ENCODE measurements at places on chromosomes 11 and 22.
A peak's percentile ranks its signal among the peaks of the same experiment; 100 is the strongest.

- H3K27ac ChIP-seq: no peak overlapping the region
- no peaks in the 10 kb centered on the region for H3K36me3 ChIP-seq
- no peak overlapping the region for H3K4me3 ChIP-seq
- H3K27me3 ChIP-seq: no peaks in the 10 kb centered on the region
- peaks cover 4% of the 10 kb centered on the region for H3K4me1 ChIP-seq
- DNase-seq: no peak
Measured at GRCh38 chr11:12071574-12071973, 38.8 kb upstream of the MICAL2 start.

GRCh38 chr11:125797641-125798040 lies 9.7 kb downstream of the PATE3 start:
- H3K36me3 ChIP-seq: no peaks in the 10 kb centered on the region
- no peak for DNase-seq
- no peaks in the 10 kb centered on the region for H3K4me1 ChIP-seq
- H3K27me3 ChIP-seq: no peaks in the 10 kb centered on the region
- no peak overlapping the region for H3K27ac ChIP-seq

GRCh38 chr11:119832202-119832935 lies 103.4 kb upstream of the NECTIN1 start:
- H3K4me1 ChIP-seq: no peaks in the 10 kb centered on the region
- DNase-seq: no peak
- H3K4me3 ChIP-seq: no peak overlapping the region
- no peaks in the 10 kb centered on the region for H3K36me3 ChIP-seq
- no peaks in the 10 kb centered on the region for H3K27me3 ChIP-seq
- H3K27ac ChIP-seq: no peak overlapping the region

- H3K4me3 ChIP-seq: no peak overlapping the region
- H3K4me1 ChIP-seq: no peaks in the 10 kb centered on the region
Measured at GRCh38 chr11:124837491-124837856, 27.8 kb upstream of the ROBO3 start.

DNA sequence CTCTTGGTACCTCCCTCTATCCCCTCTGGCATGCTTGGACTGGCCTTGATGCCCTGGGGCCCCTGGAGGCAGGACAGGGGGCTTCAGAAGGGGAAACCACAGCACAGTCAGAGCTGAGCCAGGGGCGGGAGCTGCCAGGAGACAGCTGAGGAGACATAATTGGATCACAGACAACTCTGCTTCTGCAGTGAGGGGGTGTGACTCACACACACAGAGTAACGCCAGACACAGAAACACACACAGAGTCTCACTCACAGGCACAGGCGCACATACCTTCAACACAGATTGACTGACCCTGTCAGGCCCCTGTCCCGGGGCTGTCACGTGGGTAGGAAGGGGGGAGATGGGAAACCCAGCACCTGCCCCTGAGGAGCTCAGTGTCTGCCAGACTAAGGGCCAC lies 20.6 kb downstream of the STARD10 start:
- H3K36me3 ChIP-seq: no peaks in the 10 kb centered on the region
- no peaks in the 10 kb centered on the region for H3K27me3 ChIP-seq
- no peak for DNase-seq
- H3K4me1 ChIP-seq: no peaks in the 10 kb centered on the region
- H3K27ac ChIP-seq: no peak overlapping the region
- H3K4me3 ChIP-seq: no peak overlapping the region

DNA sequence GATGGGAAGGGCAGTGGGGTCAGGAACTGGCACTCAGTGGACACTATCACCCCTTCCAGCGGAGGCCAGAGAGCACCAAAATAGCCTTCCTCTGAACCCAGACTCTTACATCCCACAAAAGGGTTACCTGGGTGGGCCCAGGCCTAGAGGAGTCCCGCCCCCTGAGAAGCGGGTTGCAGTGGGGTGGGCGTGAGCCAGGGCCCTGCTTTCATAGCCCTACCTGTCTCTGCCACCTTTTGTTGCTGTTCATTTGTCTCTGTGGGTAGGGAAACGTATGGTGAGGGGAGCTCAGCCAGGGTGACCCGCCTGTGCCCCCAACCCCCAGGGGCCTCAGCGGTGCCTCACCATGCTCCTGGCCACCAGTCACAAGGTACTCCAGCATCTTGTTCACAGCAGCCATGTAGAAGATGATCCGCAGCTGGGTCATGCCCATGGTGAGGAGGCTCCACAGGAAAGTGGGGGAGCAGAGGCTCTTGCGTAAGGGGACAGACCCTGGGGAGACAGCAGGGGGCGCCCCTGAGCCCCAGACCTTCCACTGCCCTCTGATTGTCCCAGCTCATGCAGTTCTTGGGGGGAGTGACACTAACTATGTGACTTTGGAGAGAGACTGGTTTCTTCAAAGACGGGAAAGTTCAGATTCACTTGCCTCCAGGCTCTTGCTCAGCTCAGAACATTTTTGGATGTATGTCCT lies 24.0 kb downstream of the SLC43A1 start:
- no peaks in the 10 kb centered on the region for H3K4me1 ChIP-seq
- H3K27ac ChIP-seq: no peak overlapping the region
- H3K36me3 ChIP-seq: peaks cover 29% of the 10 kb centered on the region
- DNase-seq: peak; percentile 43

- no peak overlapping the region for H3K4me3 ChIP-seq
- no peaks in the 10 kb centered on the region for H3K36me3 ChIP-seq
- DNase-seq: peak; percentile 69
- peaks cover 10% of the 10 kb centered on the region for H3K4me1 ChIP-seq
- H3K27me3 ChIP-seq: no peaks in the 10 kb centered on the region
Measured at GRCh38 chr22:31313366-31314147, 21.3 kb upstream of the PIK3IP1 start.

DNA sequence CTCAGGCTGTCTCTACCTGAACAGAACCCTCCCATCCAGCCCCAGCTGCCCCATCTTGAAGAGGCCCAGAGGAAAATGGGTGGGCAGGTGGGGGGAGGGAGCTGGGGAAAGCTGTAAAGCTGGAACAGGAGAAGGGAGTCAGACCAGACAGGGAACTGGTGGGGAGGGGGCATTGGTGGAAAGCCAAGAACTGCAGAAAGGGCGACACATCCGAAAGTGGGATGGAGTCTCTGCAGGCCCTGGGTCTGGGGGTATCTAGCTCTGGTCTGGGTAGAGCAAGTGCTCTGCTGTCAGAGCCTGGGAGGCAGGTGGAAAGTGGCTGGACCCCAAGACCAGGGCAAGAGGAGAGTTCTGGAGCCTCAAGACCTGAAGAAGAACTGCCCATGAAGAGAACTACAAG lies 7.7 kb downstream of the TMPRSS13 start:
- no peak overlapping the region for H3K4me3 ChIP-seq
- H3K27ac ChIP-seq: no peak overlapping the region
- H3K36me3 ChIP-seq: no peaks in the 10 kb centered on the region

- no peak overlapping the region for H3K27ac ChIP-seq
- peaks cover 23% of the 10 kb centered on the region for H3K36me3 ChIP-seq
- H3K4me1 ChIP-seq: no peaks in the 10 kb centered on the region
- no peak for DNase-seq
Measured at GRCh38 chr22:23822101-23822671, 16.6 kb downstream of the DERL3 start.
